ENCODE measurements at places on chromosomes 5 and 9.
A peak's percentile ranks its signal among the peaks of the same experiment; 100 is the strongest.

DNA sequence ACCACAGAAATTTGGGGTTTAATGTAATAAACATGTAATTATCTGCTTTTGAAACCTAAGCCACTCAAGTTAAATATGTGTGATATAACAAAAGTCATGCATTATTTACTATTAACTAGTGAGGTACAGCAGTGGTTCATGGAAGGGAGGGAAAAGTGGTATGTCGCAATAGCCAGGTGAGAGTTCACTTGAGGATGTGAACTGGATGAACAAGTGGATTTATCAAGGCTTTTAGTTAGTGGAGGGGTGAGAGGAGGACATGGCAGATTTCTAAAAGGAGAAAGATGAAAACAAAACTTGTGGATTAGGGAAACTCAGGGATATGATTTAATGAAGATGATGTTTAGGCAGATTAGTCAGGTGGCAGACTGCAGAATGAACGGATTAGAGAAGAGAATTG lies 141.3 kb upstream of the NFIB start:
- DNase-seq = no peak

DNA sequence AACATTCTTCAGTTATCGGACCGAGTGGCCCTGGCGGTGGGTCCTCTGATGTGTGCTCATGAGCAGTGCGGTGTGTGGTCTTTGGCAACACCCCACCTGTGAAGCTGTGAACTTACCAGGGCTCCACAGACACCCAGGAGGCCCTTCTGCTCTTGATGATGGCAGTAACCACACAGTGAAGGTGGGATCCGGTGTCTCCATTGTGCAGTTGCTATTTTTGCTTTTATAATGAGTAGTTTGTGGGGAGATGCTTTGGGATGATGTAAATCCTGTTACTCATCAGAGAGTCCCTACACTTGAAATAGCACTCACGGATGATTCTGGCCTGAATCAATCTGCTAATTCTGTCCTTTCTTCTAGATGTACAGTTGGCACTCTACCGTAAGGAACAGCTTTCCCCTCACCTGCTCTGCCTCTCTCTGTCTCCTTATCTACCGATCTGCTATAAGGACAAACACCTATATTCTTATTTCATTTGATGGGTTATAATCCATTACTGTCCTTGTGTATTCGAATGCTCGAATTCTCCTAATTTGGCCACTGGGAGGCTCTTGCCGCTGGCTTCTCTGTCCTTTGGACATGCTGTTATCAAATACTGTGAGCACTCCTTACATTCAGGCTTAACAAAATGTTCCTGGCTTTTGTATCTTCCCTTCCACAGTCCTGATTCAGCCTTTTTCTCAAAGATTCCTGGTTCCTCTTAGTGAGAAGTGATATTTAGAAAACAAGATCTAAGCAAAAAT lies 20.2 kb downstream of the ATPSCKMT start:
- DNase-seq = no peak

- no peak for DNase-seq
These were observed 290.2 kb upstream of the PRDM9 start for GRCh38 chr5:23217159-23217558.

DNA sequence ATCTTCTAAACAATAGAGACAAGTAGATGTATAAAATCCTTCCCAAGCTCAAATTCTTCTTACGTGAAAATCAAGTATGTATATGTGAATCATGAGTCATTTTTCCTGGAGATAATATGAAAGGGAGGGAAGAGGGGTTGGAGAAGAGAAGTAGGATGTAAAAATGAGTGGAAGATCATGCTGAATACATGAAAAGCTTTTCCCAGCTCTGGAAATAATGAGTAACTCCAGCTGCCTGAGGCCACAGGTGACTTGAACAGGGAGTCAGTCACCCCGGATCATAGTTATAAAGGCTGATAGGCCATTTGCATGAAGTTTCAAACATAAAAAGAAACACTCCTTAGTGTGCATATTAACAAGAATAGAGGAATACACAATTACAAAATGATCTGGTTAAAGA lies 486.7 kb downstream of the EFNA5 start:
- DNase-seq = no peak

DNA sequence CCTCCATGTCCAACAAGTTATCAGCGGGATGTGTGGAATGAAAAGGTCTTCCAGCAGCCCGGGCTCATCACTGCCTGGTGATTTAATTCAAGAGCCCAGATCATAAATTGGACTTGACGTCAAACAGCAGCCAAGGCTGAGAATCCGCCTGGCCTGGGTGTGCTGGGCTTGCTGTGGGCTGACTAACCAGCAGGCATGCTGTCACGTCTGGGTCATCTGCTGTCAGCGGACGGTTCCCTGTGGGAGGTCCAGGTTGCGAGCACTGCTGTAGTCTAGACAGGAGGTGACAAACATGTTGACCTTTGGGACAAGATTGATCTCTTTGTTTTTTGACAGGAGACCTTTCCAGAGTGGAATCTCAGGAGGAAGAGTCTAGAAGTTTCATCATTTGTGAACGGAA lies 289.7 kb downstream of the OSTF1 start:
- DNase-seq = no peak

GRCh38 chr9:82488313-82489200 lies 500.0 kb downstream of the SPATA31D1 start:
- DNase-seq = no peak

DNA sequence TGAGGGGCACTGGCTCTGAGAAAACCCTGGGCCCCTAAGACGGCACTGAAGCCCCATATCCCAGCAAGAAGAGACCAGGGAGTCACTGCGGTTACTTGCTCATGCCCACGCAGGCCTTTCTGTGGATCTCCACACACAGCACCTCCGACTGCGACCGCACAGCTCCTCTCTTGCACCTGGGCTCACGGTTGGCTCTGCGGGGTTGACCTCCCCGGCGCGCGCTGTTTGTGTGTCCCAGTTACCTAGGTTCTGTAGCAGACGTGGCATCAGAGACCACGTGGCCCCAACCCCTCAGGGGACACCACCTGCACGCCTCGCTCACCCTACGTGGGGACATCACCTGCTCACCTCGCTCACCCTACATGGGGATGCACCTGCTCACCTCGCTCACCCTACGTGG lies 12.7 kb downstream of the LPCAT1 start:
- peak; percentile 5 for DNase-seq

DNA sequence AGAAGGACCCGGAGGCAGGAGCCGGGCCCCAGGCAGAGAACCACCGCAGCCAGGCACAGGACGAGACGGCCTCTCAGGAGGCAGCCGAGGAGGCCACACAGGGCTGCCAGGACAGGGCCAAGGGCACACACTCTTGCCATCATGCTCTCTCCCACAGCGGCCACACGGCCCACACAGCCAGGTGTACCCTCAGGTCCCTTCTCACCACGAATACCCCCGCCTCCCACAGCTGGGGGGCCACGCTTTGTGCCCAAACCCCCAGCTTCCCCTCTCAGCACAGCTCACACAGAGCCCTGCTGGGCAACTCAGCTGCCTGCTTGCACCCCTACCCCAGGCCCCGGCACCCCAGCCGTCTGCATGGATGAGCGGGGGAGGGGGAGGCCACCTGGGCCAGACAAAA lies 5.3 kb downstream of the SSNA1 start:
- DNase-seq = no peak

GRCh38 chr9:32258482-32258881 lies 126.0 kb upstream of the ACO1 start:
- no peak for DNase-seq

DNA sequence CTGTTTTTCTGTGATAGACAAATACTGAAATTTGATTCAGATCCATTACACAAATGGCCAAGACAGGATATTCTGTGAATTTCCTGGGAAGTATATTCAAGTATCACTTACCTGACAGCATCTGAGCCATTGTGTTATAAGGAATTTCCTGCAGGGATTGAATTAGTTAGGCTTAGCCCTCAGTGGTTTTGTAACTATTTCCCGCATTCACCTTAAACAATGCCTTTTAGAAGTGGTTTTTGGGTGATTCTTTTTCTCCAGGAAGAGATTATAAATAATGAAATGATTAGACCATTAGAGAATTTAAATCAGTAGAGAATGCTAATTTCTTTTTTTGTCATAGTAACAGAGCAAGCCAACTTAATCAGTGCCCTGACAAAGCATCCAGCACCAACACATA lies 30.6 kb downstream of the ITGA1 start:
- DNase-seq = no peak

- no peak for DNase-seq
These were observed 62.8 kb downstream of the INSYN2B start for GRCh38 chr5:169917500-169917899.

GRCh38 chr9:127916720-127917581 lies at the start of gene ST6GALNAC4:
Gene ST6GALNAC4 (minus strand): TSS chr9:127917041. CDS start chr9:127916419, 622 bp downstream.
- DNase-seq = peak; percentile 91

DNA sequence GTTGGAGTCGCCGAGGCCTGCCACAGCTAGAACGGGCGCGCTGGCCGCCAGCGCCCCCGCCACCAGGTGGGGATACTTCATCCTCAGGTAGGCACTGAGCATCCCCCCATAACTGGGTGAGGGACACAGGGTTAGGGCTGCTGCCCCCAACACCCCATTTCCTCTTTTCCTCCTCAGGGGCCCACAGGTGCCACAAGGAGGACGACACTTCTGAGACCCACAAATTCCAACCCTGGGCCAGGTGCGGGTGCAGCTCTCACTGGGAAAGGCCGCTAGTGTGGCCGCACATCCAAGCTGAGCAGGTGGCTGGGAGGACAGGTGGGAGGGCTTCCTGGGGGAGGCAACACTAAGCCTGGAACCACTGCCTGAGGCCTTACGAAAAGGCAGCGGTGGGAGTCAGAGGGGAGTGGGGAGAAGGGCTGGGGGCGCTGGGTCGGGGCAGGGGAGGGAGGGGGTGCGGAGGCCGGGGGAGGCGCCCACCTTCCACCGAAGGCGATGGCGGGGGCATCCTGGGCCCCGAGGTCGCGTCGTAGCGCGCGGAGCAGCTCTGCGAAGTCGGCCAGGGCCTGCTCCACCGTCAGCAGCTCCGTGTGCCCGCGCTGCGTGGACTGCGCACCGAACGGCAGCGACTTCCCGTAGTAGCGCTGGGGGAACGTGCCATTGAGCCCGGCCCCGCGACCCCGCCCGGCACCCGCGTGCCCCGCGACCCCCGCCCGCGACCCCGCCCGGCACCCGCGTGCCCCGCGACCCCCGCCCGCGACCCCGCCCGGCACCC lies 961 bp downstream of the DPP7 start:
- DNase-seq = no peak

DNA sequence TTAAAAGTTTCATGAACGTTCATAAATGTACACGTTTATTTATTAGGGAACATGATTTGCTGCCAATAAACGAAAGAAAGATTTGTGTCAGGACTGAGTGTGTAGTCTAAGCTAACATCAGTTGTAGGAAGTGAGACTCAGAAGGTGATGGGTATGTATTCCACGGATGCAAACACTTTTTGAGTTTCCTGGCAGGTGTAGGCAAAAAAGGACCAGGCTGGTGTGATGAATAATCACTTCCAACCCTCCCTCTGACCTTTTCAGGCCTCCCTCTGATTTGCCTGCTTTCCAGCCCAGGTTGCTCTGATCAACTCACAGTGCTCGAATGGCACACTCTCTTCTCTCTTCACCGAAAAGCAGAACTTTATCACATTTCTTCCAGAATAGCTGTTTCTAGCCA lies 51.8 kb downstream of the BASP1 start:
- no peak for DNase-seq

DNA sequence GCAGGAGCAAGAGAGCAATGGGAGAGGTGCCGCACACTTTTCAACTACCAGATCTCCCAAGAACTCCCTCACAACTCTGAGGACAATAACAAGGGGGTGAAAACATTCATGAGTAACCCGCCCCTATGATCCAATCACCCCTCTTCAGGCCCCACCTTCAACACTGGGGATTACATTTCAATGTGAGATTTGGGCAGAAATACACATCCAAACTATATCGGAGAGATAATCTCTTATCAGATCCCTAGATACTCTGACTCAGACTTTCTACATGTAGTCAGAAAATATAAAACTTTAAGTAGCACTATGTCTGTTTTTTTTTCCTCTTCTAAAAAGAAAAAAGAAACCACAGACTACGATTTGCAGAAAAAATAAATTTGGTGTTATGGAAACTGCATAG lies 1595.9 kb upstream of the NUDT12 start:
- no peak for DNase-seq
